ENCODE measurements at places on chromosomes 13 and 19. TPM values are rescaled to one million over a fixed set of nuclear protein-coding genes. Genes with fewer than 3 reads are reported as not detected.
A peak's percentile ranks its signal among the peaks of the same experiment; 100 is the strongest.

GRCh38 chr13:72341904-72342303, 385.5 kb downstream of the MZT1 start:
- no peak for DNase-seq

DNA sequence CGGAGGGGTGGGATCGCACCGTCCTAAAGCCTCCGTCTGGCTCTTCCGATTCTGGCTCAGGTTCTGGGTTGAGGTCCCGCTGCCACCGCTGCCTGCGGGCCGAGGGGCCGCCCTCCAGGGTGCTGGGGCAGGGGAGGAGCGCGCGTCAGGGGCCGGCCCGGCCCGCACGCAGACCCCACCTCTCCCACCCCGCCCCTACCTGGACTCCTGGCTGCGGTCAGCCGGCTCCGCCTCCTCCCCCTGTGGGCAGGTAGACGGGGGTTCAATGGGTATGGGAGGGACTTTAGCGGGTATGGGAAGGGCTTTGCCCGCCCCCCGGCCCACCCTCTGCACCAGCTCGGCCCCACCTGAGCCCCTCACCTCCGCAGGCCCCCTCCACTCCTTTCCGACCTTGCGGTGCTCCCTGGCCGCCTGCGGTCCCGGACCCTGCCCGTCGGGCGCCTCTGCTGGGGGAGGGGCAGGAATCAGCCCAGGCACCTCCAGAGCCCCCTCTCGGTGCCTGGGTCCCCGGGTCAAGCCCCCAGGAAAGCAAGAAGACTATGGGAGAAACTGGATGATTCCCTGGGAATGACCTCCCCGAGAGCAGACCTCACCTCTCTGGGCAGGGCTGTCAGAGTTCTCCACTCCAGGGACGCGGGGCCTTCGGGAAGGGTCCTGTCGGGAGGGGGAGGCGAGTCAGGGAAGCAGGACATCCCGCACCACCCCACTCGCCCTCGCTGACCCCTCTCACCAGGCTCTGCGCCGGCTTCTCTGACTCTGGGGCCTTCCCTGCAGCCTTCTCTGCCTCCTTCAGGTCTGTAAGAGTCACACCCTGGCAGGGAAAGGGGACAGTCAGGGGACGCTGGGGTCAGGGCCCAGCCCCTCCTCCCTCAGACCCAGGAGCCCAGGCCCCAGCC, 17.0 kb downstream of the EPS8L1 start:
- DNase-seq, result no peak

- DNase-seq, result no peak
These were observed 9.9 kb upstream of the PLA2G4C start for GRCh38 chr19:48120505-48120904.

GRCh38 chr13:76293751-76294150, 592.5 kb downstream of the KCTD12 start:
- no peak for DNase-seq

DNA sequence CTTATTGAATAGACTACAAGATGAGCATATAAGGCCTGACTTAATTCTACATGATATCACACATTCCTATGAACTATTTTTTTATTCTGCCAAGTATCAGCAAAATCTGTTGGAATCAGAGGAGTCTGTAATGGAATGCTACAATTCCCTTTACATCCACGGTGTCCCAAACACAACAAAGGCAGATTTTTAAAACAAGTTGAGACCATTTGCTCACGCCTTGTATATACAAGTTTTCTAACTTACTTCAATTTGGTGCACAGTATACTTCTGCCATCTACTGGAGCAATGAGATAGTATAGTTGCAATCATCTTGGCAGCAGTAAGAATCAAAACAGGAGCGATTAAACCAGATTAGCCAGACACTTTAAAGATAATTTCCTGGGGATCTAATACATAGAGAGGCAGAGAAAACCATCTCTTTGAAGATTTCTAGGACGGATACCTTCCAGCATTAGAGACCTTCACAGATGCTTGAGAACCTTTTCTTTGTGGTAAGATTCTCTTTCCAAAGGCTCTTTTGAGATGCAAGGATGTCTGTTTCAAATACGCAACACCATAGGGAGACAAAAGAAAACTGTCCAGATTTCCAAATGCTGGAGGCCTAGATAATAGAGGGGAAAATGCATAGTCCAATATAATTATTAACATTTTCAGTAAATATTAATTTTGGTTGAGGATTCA, 302.0 kb upstream of the MIR17HG start:
- no peak for DNase-seq

DNA sequence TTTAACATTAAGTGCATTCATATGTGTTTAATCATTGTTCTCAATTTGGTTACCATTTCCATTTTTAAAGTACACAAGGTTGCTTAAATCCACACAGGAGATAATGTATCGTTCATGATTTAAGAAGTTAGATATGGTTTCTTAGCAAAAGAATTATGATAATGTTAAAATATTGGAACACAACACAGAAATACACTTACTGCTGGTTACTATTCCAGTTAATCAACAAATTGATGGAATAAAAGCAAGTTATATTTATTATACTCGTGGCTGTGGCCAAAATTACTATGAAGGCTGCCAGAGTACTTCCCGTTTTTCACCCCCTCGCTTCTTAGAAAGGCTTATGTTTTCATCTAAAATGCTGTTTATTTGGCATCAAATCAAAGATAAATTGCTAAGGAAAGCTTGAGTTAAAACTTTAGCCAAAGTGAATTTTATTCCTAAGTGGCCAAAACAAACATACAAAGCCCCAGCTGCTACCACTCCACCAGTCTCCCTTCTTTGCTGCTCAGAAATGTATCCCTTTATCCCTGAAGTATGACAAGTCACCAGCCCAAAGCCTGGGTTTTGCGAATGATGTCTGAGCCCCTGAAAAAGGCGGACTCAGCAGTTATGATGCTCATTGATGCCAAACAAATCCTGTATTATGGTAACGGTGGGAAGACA, 27.7 kb downstream of the LCP1 start:
- no peak for DNase-seq

DNA sequence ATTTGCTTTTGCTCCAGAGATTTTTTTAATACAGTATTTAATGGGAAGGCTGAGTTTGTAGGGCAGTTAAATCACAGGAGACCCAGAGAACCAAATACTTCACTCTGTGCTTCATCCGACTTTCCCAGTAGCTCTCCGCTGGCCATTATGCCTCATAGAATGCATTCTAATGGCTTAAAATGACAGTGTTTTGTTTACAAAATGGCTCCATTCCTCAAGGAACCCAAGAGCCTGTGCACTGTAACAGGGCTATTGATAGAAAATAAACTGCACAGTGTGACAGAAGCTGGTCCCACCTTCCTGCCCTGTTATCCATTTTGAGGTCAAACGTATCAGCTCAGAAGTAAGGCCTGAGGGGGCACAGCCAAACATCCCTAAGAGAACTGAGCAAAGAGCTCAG, 136.5 kb downstream of the RAP2A start:
- no peak for DNase-seq

- DNase-seq, result no peak
These were observed 177.2 kb downstream of the LMO7 start for GRCh38 chr13:75813323-75813722.

GRCh38 chr19:45195764-45196163, 17.2 kb downstream of the BLOC1S3 start:
- DNase-seq, result no peak

DNA sequence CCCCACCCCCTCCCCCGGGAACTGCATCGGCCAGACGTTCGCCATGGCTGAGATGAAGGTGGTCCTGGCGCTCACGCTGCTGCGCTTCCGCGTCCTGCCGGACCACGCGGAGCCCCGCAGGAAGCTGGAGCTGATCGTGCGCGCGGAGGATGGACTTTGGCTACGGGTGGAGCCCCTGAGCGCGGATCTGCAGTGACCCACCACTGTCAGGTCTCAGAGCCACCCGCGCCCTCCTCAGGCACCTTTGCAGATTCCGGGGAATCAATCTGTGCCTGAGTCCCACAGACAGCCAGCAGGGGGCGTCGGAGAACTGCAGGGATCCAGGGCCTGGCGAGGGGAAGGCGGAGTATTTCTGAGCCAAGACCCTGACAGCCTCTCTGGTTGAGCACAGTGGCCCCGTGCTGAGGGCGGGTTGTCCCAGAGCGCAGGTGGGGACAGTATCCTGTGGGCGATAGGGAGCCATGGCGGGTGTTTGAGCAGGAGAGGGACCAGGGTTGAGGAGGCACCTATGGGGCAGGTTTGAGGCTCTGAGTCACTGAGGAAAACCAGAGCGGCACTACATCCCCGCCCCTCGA, 30.4 kb upstream of the CYP4F8 start:
- peak; percentile 77 for DNase-seq

GRCh38 chr13:21948769-21949474, 278.0 kb downstream of the FGF9 start:
- DNase-seq, result no peak

DNA sequence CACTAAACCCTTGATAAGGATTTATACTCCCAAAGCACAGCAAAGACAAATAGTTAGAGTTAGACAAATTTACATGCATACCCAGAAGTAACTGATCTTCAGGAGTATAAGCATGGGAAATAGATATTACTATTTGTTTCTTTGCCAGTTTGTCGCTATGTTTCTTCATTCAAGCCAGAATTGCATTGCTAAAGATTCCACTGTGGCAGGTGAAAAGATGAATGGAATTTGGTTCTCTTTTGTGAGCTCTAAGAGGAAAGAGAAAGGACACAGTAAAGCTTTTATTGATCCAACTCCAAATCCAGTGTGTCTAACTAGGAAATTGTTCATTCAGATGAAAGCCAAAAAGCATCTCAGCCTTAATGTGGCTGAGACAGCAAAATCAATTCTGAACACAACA, 292.3 kb upstream of the SPRY2 start:
- DNase-seq, result no peak

GRCh38 chr13:46129955-46130618, 25.3 kb upstream of the CPB2 start:
- DNase-seq, result no peak

DNA sequence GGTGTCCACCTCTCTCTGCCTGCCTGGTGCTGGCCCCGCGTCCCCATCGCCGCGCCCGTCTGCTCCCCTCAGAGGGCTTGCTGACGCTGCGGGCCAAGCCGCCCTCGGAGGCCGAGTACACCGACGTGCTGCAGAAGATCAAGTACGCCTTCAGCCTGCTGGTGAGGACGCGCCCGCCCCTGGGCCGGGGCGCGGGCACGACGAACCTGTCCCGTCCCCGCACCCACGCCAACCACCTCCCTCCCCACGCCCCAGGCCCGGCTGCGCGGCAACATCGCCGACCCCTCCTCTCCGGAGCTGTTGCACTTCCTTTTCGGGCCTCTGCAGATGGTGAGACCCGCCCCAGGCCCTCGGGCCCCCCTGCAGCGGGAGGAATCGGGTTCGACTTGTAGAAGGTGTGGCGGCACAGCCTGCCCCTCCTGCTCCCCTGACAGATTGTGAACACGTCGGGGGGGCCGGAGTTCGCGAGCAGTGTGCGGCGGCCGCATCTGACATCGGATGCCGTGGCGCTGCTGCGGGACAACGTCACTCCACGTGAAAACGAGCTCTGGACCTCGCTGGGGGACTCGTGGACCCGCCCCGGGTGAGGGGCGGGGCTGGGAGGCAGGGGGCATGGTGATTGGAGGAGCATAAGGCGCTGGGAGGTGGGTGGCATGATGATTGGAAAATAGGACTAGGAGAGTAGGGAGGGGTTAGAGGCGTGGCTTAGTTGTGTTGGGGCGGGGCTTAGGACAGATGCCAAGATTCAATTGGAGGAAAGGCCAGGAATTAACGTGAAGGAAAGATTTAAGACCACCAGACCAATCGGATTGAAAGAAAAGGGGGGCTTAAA, 6.6 kb downstream of the EPS8L1 start:
- no peak for DNase-seq

DNA sequence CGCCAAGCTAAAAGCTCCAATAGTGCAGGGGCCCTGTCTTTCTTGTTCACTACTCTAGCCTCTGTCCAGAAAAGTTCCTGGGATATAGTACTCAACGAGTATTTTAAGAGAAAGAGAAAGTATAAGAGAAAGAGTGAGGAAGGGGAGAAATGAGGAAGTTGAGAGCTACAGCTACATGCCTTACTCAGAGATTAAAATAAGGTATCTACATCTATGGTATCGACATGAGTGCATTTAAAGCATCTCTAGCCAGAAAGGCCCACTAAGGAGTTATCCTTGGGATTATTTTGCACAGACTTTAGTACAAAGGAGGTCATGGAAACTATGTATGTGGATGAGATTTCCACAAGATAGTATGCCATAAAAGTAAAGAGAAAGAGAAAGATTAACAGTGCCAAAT, 28.5 kb downstream of the MYCBP2 start:
- DNase-seq, result no peak

SBK3 gene
- not detected for total RNA-seq

C19orf67 gene
- total RNA-seq, result not detected

SPACA7 gene
- not detected for total RNA-seq

OR10H1 gene
- not detected for total RNA-seq

TBXA2R gene
- 0.54 TPM for total RNA-seq

PDX1 gene
- total RNA-seq, result not detected

HCN2 gene
- 0.55 TPM for total RNA-seq

ARHGAP33 gene
- 10.9 TPM for total RNA-seq

IZUMO2 gene
- total RNA-seq, result not detected

LHFPL6 gene
- total RNA-seq, result 56.6 TPM

SHD gene
- not detected for total RNA-seq

ZNF805 gene
- 15.8 TPM for total RNA-seq

GRAMD1A gene
- total RNA-seq, result 27.1 TPM

UGGT2 gene
- total RNA-seq, result 37.8 TPM

Data from sigmoid colon (tissue), 7 donors.